Fibroblast of skin of right biceps (primary cell): ENCODE measurements at places on chromosomes 4 and X.

DNA sequence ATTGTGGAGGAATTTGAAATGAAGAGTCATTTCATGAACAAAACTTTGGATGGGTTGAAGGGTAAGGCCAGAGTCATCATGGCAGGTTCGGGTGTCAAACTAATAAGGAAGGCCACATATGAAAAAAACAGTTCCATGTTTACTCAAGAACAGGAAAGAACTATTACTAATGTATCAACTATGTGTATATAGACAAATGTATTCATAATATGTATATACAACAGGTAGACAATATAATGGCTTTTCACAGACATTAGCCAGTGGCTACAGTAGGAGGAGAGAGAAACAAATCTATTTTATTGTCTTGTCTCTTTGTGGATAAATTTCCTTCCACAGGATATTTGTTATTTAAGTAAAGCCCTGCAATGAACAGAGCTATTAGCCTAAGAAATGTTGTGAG lies 101.1 kb downstream of the CBLL2 start:
- no peak for DNase-seq

DNA sequence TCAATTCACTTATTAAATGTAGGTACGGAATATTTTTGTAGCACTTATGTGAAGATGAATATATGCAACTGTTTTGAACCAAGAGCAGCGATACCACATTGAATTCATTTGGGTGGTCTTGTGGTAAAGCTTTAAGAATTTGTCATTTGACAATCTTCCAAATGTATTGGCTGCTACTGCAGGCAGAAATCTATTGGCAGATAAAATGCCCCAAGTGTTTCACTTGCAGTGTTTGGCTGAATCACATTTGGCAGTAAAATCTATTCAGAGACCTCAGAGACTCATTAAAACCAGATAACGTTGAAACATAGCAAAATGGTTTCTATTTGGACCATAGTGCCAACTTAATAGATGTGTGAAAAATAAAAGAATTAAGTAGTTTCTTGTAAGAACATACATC lies 303.4 kb downstream of the FGF13 start:
- DNase-seq: no peak

DNA sequence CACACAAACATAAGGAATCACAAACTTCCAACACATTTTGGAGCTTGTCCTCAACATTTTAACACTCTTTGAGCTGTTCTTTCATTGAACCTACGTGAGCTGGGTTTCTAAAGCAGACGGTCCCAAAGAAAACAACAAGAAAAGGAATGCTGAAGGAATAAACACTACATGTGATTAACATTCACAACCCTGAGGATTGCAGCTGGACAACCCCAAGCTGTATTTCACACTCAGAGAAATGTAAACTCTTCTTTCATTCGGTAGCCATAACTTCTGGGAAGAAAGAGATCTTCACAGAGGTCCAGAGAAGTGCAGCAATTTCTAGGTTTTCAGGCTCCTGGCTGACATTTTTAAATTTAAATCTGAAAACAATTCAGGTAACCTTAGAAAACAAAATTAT lies 130.2 kb downstream of the CFAP299 start:
- DNase-seq: no peak

- DNase-seq: no peak
Measured at GRCh38 chr4:150982557-150983233, 32.4 kb downstream of the LRBA start.

- DNase-seq: no peak
Measured at GRCh38 chrX:24520472-24520871, 55.4 kb downstream of the PDK3 start.

- DNase-seq: no peak
Measured at GRCh38 chr4:184529283-184529682, 54.9 kb upstream of the IRF2 start.

- DNase-seq: no peak
Measured at GRCh38 chrX:20479896-20480295, 213.2 kb upstream of the RPS6KA3 start.
